Activated T-helper 1 cell treated with Interleukin-2 at 50 U/mL for 16 hours (primary cell): ENCODE measurements at places on chromosomes 1 and 21.

DNA sequence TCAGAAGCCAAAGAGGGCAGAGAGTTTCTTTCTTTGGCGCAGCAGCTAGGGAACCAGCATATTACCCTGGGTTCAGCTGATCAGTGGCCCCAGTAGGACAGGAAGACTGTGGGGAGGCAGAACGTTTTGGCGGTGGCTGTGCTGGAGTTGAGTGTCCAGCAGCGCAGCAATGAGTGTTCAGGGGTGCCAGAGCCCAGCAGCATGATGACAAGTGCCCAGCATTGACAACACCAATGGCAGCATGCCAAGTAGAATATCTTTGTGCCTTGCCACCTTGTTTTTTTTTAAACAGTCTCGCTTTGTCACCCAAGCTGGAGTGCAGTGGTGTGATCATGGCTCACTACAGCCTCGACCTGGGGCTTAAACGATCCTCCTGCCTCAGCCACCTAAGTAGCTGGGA is 106.7 kb upstream of the CDC42BPA start:
- DNase-seq = no peak

DNA sequence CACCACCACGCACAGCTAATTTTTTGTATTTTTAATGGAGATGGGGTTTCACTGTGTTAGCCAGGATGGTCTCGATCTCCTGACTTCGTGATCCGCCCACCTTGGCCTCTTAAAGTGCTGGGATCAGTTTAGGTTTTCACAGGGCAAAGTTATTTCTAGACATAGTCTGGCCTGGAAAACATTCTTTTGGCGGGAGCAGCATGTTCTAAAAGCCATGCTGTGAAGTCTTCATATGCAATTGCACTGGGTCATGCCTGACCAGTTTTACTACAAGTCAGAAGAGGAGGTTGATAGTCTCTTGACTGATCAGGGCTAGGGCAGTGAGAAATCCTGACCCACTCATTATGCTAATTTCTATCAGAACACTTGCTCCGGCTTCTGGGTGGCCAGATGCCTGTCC is 131.6 kb upstream of the POU3F1 start:
- DNase-seq = no peak

- DNase-seq = no peak
These were observed 196.0 kb downstream of the FMN2 start for GRCh38 chr1:240287722-240288121.

GRCh38 chr1:228368801-228369607 is 37.6 kb downstream of the TRIM11 start:
- no peak for DNase-seq

DNA sequence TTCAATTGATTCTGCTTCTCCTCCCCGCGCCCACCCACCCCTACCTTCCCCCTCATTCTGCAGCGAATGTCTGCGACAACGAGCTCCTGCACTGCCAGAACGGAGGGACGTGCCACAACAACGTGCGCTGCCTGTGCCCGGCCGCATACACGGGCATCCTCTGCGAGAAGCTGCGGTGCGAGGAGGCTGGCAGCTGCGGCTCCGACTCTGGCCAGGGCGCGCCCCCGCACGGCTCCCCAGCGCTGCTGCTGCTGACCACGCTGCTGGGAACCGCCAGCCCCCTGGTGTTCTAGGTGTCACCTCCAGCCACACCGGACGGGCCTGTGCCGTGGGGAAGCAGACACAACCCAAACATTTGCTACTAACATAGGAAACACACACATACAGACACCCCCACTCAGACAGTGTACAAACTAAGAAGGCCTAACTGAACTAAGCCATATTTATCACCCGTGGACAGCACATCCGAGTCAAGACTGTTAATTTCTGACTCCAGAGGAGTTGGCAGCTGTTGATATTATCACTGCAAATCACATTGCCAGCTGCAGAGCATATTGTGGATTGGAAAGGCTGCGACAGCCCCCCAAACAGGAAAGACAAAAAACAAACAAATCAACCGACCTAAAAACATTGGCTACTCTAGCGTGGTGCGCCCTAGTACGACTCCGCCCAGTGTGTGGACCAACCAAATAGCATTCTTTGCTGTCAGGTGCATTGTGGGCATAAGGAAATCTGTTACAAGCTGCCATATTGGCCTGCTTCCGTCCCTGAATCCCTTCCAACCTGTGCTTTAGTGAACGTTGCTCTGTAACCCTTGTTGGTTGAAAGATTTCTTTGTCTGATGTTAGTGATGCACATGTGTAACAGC is 339.9 kb downstream of the NTNG1 start:
- no peak for DNase-seq

- no peak for DNase-seq
These were observed 56.6 kb downstream of the ATP1B1 start for GRCh38 chr1:169163059-169163458.

DNA sequence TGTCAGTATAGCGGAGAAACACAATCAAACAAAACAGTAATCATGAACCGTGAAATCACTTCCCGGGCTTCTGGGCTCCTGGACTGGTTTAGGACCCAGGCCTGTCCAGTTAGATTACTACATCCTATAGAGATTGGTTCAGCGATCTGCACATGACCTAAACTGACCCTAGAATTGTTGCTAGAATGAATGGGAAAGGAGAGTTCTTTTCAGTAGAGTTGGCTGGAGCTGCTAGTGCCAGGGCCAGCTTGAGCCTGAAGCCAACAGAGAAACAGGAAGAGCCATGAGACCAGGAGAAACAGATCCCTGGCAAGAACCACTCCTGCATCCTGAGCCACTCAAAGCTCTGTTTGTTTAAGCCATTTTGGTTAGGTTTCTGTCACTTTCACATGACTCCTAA is 474.3 kb upstream of the C1orf87 start:
- DNase-seq = no peak

DNA sequence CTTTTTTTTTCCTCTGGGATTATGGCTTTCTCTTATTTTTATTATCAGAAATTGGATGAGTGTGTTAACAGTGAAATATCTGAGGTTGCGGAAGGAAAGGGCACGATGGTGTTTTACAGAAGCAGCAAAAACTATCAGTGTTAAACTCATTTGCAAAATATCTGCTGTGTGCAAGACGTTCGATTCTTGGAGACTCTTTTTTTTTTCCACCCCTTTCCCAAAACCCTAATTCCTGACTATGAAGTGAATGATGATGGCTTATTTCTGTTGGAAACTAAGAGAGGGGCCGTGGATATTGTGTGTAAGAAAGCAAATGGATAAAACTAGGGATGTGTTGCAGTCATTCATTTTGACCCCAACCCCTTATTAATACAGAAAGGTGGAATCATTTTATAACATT is 677 bp downstream of the NCAM2 start:
- DNase-seq = no peak

- no peak for DNase-seq
These were observed 36.6 kb downstream of the XCL2 start for GRCh38 chr1:168507231-168507630.

DNA sequence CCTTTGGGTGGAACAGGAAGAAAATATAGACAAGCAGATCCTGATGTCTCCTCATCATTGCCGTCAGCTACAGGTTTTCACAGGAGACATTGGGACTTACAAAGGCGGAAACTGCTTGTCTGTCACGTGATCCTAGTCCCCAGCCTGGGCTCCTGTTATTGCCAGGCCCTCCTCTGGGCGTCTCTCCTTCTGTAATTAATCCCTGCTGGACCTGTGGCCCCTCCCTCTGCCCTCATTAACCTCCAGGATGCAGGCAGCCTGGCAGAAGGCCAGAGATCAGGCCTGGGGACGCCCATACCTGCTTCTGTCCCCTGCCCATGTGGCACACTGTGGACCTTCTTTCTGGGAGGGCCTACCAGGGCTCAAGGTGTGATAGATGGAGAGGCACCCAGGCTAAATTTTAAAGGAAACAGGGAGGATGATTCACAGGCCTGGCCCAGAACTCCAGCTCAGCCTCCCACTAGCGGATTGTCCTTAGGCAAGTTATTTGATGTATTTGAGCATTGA is 2.4 kb downstream of the S100A5 start:
- no peak for DNase-seq

DNA sequence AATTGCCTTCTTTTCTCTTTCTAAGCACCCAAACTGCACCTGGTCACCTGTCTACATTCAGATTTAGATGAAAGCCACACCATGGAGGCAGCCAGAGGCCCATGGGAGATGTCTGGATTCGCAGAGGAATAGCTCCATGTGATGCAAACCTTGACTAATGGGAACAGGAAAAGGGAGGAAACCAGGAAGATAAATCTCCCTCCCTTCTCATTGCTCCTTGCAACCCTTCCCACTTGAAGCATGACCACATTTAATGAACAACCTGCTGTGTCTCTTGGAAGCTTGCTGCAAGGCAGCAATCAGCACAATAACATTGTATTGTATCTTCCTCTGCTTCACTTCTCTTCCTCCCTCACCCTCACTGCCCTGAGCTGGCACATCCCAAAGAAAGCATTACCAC is 42.6 kb upstream of the KLF17 start:
- no peak for DNase-seq

- DNase-seq = no peak
These were observed 24.5 kb upstream of the PPP2R5A start for GRCh38 chr1:212260557-212261355.

DNA sequence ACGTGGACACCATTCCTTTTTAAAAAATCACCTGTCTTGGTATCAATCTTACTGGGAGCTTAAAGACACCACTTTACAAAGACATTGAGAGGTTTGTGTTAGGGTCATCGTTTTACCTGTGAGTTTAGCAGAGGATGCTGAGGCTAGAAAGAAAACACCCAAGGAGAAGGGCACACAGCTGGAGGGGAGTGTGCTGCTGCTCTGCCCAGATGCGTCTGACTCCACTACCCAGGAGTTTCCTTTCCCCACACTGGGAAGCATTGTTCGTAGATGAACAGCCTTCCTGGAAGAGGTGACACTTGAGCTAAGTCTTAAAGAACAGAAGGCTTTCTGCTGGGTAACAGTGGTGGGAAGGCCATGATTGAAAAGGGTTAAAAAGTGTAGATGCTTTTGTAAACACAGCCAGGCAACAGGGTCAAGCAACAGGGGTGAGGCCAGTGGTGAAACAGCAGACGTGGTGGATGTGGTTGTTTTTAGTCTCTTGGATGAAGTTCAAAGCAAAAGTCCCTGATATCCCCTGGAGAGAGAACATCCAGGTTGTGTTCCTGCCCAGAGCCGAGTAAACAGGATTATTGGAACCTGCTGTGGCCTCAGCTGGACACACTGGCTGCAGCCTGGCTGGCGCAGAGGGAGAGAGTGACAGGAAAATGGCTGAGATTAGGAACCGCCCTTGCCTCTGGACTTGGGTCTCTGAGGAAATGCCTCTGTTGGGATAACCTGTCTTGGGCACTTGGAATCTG is 198.6 kb upstream of the JUN start:
- DNase-seq = no peak

GRCh38 chr1:17546946-17547670 is 7.6 kb downstream of the ARHGEF10L start:
- no peak for DNase-seq

DNA sequence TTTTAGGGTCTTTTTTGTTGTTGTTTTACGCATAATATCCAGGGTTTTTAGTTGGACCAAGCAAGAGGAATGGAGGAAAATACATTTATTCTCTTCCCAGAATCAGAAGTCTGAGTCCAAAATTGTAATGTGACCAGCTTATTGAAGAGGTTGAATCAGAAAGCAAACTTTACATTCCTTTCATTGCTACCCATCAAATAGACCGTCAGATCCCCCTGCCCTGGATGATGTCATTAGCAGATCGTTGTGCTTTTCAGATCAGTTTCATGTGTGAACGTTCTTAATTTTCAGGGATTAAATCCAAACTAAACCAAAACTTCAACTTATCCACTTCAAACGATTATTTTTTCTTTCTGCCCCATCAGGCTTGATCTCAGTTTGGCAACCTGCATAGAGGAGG is 85.7 kb upstream of the NGF start:
- no peak for DNase-seq

GRCh38 chr1:178752891-178753290 is 27.8 kb downstream of the RALGPS2 start:
- no peak for DNase-seq

- DNase-seq = no peak
These were observed 22.5 kb downstream of the PKP1 start for GRCh38 chr1:201305815-201306214.

DNA sequence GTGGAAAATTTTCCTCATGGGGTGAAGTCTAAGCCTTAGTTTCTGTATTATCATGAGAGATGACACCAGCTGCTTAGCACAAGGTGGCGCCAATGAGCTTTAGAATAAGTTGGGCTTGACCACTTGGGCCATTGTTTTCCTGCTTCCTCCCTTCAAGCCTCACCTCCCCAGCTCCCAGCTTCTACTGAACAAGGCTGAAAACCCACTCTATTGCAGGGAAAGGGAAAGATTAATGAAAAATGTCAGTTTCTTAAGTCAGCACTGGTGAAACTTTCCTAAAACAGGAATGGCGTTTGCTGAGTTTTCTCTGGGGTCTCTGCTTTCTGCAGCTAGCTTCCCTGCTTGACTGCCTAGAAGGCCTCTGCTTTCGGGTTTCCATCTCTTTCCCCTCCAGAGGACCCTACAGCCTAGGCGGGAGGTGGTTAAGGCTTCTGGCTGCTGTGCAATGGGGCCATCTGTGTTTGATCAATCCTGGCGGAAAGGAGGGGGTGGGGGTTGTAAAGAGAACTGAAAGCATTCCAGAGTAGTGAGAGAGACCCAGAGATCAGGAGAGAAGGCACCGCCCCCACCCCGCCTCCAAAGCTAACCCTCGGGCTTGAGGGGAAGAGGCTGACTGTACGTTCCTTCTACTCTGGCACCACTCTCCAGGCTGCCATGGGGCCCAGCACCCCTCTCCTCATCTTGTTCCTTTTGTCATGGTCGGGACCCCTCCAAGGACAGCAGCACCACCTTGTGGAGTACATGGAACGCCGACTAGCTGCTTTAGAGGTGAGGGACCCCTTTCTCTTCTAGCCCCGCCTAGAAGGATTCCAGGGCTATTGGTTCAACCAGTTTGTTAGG is at the start of gene OLFML3:
TSS of gene OLFML3 (plus strand) at position 612 of the 840 bp plus-strand sequence. CDS start at position 655, 43 bp downstream.
- DNase-seq = no peak

- no peak for DNase-seq
These were observed 87.3 kb downstream of the USP24 start for GRCh38 chr1:55127827-55128343.

DNA sequence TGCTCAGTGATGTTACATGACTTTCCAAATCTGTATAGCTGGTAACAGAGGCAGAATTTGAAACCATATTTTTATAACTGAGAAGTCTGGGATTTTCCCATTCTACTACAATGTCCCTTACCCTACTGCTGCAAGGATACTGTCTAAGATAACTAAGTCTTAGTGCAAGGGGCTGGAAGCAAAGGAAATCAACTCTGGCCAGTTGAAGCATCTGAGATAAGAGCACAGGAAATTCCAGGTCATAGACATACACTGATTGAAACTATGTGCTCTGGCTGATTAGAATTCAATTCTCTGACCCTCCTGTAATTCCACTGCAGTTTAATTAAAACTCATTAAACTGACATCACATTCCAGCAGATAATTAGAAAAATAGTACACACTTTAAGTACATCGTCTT is 267.7 kb upstream of the C1orf87 start:
- no peak for DNase-seq
